ENCODE measurements at places on chromosomes 5 and 9.

DNA sequence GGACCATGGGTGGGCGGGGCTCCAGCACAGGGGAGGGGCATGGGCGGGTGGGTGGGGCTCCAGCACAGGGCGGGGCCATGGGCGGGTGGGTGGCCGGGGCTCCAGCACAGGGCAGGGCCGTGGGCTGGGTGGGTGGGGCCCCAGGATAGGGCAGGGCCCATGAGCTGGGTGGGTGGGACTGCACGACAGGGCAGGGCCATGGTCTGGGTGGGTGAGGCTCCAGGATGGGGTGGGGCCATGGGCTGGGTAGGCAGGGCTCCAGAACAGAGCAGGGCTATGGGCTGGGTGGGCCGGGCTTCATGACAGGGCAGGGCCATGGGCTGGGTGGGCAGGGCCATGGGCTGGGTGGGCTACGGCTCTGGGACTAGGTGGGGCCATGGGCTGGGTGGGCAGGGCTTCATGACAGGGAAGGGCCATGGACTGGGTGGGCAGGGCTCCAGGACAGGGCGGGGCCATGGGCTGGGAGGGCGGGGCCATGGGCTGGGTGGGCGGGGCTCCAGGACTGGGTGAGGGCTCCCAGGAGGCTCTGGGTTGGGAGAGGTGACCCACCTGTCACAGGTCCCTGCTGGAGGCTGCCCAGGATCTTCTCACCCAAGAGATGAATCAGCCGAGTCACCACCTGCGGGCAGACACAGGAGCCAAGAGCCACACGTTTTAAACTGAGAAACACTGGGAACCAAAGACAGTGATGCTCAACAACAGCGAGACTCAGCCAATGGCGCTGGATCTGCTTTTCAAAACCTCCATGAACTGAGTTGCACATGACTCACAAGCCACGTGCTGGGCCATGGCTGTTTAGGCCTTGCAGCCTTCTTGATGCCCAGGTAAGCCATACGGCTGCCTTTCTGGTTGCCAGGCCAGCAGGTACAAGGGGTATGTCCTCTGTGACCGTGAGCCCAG, 33.6 kb upstream of the NSMF start:
- DNase-seq = no peak

DNA sequence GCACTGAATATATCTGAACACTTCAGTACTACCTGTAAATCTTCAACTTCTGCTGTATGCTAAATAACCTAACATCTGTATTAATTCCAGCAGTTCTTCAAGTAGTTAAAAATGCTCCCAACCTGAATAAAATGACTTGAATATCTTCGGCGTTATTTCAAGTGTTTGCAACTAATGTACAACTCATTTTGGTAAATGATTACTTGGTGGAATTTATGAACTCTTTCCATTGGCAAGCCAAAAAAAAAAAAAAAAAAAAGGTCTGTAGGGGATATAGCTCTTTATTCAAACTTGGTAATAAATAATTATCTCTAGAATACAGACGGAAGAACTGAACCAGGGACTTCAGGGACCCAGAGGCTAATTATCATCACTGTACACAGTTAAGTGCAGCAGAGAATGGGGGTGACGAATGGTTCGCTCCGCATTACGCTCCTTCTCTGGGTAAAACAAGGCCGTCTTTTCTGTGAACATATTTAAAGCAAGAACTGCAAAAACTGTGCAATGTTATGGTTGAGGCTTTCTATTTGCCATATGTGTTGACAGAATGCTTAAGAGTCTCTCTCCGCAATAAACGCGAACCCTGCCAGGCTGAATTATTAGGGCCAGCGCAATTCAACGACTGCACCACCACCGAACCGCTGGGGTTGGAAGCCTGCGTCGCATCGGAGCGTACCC, 1.9 kb upstream of the ERBIN start:
- peak; percentile 47 for DNase-seq

GRCh38 chr9:85431339-85432102, 310.2 kb downstream of the AGTPBP1 start:
- DNase-seq = no peak

- no peak for DNase-seq
Observed at GRCh38 chr5:155460501-155460931, 447.0 kb downstream of the KIF4B start.

DNA sequence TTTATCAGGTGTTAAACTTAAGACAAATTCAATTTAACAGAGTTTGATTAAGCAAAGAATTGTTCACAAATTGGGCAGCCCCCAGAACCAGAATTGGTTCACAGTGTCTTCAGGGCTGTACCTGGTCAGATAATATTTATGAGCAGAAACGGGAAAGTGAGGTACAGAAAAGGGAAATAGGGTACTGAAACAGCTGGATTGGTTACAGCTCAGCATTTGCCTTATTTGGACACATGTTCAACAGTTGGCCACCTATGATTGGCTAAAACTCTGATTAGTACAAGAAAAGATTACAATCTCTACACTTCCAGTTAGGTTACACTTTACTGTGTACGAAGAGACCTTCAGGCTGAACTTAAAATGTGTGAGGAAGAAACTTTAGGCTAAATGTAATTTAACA, 18.7 kb downstream of the LRRC70 start:
- no peak for DNase-seq

- DNase-seq = no peak
Observed at GRCh38 chr9:68496356-68496755, 44.3 kb downstream of the TMEM252 start.

DNA sequence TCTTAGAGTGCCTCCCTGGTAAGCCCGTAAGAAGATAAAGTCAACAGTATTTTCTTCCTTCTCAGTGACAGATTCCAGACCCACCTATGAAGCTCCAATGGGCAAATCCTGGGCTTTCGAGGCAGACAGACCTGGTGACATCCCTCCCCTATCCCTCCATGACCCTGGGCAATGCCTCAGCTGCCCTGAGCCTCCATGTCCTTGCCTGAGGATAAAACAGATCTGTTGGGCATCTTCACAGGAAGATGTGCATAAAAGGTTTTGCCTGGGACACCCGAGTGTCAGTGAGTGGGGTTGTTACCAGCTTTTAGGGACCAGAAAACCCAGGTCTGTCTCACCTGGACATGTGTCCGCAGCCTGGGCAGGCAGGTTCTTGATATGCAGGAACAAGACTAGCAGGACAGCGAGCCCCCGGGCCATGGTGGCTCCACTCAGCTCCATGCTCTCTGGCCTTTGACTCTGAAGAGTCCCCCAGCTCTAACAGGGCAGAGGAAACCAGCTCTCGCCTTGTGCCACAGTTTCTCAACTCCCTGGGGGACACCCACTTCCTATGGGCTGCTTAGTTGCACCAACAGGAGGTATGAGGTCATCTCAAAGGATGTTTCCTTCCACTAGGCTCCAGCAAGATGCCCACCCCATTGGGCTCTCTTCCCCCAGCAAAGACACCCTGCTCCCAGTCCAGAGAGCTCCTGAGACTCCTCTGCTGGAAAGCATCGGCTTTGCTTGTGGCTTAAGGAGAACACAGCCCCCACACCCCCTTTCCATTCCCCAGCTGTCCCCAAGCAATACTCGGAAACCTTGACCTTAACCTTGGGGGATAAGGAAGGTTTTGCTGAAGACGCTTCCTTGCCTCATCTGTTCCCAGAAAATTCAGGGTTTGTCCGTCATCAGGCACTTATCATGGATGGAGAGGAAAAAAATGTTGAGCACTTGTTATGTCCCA, at the start of gene FCN1:
TSS of gene FCN1 (minus strand) at position 482 of the 943 bp plus-strand sequence. CDS start at position 441, 41 bp downstream.
- no peak for DNase-seq

GRCh38 chr9:78397454-78397853, 100.5 kb downstream of the PSAT1 start:
- no peak for DNase-seq

DNA sequence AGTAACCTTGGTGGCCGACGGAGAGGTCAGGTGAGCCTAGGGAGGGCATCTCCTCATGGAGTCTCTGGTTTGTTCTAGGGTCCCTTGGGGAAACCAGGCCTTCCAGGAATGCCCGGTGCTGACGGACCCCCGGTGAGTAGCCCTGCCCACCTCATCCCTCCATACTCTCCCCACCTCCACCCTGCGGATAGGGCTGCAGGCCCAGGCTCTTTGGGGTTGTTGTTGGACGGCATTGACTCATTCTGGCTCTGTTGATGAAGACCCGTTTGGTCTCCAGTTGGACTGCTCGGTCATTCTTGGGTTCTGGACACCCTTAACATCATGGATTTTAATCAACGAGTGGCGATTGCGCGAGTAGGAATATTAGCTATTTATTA, 112.3 kb upstream of the FCN2 start:
- DNase-seq = no peak

DNA sequence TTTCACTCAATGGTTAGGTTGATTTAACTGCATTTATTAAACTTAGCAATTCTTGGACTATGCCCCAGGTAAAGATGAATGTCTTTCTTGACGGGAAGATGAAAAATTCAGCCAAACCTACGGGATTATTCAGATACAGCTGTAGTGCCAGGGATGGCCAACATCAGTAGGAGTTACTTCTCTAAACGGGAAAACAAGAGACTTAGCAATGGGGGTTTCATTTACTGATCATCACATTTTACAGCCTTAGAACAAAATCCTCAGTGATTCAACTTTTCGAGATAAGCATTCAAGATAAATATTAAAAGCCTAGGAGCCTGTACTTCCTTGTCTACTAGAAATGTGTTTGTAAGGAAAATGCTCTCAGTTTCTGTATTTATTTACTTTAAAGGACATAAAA, 46.1 kb downstream of the S1PR3 start:
- no peak for DNase-seq

DNA sequence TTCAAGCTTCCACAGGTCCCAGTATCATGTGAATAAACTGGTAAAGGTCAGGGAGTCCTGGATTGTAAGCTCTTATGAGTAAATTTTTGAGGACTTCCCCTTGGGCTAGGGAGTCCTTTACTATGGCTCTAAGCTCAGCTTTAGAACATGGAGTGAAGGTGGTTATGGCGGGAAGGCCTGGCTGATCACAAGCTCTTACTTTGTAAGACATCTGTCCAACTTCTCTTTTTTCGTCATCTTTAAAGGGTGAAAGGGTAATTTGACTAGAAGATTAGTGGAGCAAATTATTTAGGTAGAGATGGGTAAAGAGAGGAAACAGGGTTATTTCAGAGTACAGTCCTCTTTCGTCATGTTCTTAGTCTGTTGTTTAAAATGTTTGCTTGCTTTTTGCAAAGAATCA, 155.4 kb downstream of the AOPEP start:
- DNase-seq = no peak

DNA sequence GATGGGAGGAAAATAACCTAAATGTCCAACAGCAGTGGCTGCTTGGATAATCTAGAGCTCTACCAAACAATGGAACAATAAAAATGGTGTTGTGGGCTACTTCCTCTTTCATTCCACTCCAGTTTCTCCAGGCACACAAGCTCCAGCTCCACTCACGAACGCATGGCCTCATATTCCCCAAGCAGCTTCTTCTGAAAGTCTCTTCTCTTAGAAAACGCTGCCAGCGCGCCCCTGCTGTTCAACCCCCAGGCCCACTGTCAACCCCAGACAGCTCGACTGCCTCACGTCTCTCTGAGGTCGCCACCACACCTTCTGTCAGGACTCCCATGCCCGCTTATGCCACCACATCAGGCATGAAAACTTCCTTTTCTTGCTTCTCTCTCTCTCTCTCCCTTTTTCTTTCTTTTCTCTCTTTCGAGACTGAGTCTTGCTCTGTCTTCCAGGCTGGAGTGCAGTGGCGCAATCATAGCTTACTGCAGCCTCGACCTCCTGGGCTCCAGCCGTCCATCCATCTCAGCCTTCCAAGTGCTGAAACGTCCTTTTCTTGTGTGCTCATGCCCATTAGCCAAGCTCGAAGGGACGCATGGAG, 16.2 kb downstream of the OR2V2 start:
- no peak for DNase-seq

DNA sequence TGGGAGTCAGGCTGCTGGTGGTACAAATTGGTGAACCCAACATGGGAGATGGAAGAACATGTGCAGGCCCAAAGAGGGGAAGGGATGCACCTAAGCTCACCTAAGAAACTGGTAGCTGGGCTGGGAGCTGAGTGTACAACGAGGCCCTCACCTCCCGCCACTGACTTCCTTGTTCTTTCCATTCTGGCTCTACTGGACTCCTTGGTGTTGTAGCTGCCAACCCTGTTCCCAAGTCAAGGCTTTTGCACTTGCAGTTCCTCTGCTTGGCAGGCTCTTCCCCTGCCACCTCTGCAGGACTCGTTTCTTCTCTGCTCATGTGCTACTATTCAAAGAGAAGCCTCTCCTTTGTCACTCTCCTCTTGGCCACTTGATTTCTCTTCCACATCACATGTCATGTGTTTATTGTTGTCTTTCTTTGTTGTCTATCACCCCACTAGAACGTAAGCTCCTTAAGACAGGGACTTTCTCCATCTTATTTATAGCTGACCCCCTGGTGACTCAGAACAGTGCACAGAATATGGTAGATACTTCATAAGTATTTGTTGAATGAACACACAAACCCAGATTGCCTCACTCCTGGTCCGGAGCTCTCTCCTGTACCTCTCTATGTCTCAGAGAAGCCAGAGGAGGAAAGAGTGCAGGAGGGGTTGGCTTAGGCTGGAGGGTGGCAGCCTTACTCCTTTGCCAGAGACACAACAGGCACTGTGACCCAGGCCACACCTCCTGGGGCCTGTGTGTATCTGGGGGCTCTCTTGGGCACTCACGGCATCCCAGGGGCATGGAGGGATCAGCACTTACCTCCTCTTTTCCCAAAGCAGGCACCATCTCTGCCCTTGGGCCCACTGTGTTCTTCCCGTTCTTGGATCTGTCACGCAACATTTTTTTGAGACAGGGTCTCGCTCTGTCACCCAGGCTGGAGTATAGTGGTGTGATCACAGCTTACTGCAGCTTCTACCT, 5.2 kb upstream of the SPINK4 start:
- DNase-seq = no peak

DNA sequence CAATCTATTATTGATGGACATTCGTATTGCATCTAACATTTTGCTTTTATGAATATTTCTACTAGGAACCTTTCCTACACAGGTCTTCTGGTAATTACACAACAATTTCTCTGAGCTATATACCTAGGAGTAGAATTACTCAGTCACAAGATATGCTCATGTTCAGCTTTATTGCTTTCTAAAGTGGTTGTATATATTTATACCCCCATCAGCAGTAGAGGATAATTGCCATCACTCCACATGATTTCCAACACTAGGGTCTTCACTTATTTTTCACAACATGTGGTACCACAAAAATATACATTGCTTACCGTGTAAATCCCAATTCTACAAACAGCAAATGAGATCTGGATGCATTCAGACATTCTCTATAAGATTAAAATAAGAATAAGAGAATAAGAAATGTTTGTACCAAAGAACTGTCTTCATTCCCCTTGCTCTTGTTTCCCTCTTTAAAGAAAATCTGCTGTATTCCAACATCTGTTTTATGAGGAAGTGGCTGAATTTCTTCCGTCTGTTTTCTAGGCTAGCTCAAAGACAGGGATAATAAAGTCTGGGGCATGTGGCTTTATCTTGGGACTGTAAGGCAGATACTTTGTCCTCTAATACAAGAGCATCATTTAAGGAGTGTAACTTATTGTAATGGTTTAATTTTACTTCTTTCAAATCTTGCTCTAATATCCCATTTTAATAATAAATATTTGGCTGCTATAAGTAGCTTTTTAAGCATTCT, 28.2 kb downstream of the ARL15 start:
- DNase-seq = no peak

DNA sequence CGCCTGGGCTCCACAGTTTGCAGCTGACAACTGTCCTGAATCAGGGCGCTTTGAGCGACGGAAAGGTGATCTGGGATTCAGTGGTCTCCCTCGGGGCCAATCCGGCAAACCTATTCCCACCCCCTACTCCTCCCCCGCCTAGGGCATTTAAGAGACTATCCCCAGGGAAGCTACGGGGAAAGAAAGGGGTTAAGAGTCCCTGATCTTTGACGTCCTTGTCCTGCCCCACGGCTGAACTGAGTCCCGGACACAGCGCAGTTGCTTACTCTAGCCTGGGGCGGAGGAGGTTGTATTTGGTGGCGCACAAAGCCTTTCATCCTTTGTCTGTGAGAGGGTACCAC, 3.4 kb downstream of the RORB start:
- DNase-seq = no peak

GRCh38 chr5:124234770-124235562, 511.5 kb downstream of the ZNF608 start:
- no peak for DNase-seq

Data from NCI-H2107 (cell line).